Natural killer cell treated with Interleukin-12 subunit alpha and Interleukin-12 subunit beta and Interleukin-15 and Interleukin-18, amount 100 ng/mL, for 72 hours (primary cell): ENCODE measurements at places on chromosomes 5 and 9. TPM values are rescaled to one million over a fixed set of nuclear protein-coding genes. Genes with fewer than 3 reads are reported as not detected.
A peak's percentile ranks its signal among the peaks of the same experiment; 100 is the strongest.

GRCh38 chr9:69143291-69143690, 30.8 kb upstream of the TJP2 start:
- H3K27me3 ChIP-seq: no peaks in the 10 kb centered on the region
- no peaks in the 10 kb centered on the region for H3K4me1 ChIP-seq
- DNase-seq: no peak

GRCh38 chr9:86594724-86595123, 240.5 kb upstream of the TUT7 start:
- peaks cover 2% of the 10 kb centered on the region for H3K27me3 ChIP-seq
- no peak overlapping the region for H3K27ac ChIP-seq
- no peaks in the 10 kb centered on the region for H3K4me1 ChIP-seq
- H3K4me3 ChIP-seq: no peak overlapping the region

PCDHB2 gene
- total RNA-seq: not detected

DNA sequence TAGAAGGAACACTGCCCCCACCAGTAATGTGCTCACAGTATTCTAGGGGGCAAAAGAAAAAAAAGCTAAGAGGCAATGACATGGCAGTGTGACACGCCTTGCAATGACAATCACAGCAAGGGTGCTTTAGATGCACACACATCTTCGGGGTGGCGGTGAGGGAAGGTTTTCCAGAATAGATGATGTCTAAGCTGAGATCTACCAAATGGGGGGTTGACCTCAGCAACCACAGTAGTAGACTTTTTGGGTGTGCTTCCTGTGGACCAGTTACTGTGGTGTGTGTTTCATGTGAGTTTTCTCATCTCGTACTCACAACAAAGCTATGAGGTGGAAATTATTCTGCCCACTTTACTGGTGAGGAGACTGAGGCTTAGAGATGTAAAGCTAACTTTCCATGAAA, 10.2 kb upstream of the IL12B start:
- H3K4me1 ChIP-seq: peaks cover 67% of the 10 kb centered on the region
- peak; percentile 75 for DNase-seq

DNA sequence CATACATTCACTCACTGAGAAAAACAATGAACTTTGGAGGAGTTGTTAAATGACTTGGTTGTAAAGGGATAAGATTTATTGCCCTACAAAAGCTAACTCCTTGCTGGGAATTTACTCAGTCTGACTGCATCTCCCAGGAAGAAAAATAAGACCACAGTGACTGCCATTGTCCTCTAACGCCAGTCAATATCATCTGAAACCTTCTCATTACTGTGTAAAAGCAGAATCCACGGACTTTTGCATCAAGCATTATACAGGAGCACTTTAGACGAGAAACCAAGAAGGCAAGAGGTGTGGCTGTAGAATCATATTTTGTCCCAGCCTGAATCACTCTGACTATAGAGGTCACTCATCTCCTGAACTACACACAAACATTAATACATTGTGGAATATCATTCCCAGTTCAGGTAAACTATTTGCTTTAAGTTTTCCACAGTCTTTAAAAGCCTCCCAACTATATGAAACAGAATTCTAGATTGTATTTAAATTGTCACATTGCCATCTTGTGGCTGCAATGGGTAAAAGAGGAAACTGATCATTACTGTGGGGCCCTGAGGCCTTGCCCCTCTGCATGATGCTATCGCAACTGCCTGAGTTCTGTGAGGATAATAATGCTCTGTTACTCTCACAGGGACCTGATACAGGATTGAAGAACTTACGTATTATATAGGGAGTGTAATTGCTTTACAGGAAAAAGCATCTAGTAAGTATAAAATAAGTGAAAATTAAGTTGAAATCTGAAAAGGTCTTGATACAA, 142.9 kb downstream of the SLCO4C1 start:
- peak overlapping the region; percentile 49 for H3K4me3 ChIP-seq
- no peaks in the 10 kb centered on the region for H3K36me3 ChIP-seq
- DNase-seq: no peak

DNA sequence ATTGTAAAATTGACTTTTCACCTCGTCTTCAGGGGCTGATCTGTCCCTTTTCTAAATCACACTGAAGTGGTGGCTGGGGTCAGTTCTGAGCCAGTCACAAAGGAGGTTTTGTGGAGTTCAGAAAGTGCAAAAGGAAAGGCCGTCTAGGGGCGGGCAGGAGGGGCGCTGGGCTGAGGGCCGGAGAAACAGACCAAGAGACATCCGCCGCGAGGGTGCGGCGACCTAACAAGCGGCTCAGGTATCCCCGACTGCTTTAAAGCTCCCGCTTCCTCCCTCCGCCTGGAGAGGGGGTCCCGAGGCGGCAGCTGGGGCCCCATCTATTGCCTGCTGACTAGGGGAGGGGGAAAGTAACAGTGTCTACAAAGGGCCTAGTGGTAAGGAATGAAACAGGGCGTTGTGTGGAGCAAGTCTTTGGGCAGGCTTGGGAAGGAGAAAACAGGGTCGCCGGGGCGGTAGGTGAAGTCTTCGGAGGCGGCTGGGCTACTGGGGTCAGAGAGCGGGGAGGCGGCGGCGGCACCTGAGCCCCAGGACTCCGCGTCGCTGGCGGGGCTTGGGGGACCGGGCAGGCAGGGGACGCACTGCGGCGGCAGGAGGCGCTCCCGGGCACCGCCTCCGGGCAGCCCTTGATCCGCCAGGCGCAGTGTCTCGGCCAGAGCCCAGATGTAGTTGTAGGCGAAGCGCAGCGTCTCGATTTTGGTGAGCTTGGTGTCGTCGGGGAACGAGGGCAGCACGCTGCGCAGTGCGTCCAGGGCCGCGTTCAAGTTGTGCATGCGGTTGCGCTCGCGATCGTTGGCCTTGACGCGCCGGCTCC, 950 bp downstream of the NEUROG1 start:
- H3K27ac ChIP-seq: no peak overlapping the region
- H3K4me1 ChIP-seq: no peaks in the 10 kb centered on the region
- DNase-seq: no peak
- peaks cover 70% of the 10 kb centered on the region for H3K27me3 ChIP-seq
- H3K36me3 ChIP-seq: no peaks in the 10 kb centered on the region
- H3K4me3 ChIP-seq: peak overlapping the region; percentile 22

ZNF346 gene
- total RNA-seq: 46.9 TPM

UBE2B gene
- 62.6 TPM for total RNA-seq

DNA sequence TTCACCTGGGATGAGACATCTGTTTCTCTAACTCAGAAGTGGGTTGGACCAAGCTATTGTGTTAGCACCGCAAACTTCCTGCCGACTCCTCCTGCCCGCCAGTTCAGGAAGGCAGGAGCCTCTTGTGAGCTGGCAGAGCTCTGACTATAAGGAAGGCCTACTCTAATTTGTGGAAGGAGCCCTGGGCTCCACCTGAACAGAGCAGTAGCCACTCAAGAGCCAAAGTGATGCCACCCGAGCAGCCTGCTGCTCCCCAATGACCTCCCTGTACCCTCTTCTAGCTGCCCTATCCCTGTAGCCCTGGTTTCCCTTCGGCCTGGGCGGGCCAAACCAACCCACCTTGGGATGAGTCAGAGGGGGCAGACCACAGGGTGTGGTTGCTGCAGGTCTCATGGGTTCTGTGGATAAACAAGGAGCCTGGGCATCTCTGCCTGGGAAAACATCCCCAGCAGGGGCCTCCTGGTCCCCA, 81.6 kb downstream of the PSD2 start:
- no peak overlapping the region for H3K4me3 ChIP-seq
- DNase-seq: no peak
- no peak overlapping the region for H3K27ac ChIP-seq
- peaks cover 6% of the 10 kb centered on the region for H3K27me3 ChIP-seq
- H3K36me3 ChIP-seq: no peaks in the 10 kb centered on the region

DNA sequence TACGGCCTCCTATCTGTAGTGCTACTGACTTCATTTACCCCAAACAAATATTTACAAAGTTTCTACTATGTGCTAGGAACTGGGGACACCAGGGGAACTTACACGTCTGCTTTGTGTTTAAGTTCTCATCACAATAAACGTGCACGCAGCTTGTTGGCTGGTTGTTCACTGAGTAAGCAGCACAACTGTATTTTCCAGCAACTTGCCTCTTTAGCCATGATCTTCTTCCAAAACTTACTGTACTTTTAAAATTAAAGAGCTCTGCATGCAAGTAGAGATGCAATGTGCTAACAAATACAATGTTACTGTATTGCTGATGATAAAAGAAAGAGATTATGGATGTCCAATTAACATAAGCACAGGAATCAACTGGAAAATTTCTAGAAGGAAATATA, 62.8 kb downstream of the RAPGEF1 start:
- H3K4me1 ChIP-seq: peaks cover 74% of the 10 kb centered on the region
- H3K4me3 ChIP-seq: peak overlapping the region; percentile 81
- no peaks in the 10 kb centered on the region for H3K27me3 ChIP-seq
- peak overlapping the region; percentile 95 for H3K27ac ChIP-seq

HSD17B3 gene
- total RNA-seq: not detected

DNA sequence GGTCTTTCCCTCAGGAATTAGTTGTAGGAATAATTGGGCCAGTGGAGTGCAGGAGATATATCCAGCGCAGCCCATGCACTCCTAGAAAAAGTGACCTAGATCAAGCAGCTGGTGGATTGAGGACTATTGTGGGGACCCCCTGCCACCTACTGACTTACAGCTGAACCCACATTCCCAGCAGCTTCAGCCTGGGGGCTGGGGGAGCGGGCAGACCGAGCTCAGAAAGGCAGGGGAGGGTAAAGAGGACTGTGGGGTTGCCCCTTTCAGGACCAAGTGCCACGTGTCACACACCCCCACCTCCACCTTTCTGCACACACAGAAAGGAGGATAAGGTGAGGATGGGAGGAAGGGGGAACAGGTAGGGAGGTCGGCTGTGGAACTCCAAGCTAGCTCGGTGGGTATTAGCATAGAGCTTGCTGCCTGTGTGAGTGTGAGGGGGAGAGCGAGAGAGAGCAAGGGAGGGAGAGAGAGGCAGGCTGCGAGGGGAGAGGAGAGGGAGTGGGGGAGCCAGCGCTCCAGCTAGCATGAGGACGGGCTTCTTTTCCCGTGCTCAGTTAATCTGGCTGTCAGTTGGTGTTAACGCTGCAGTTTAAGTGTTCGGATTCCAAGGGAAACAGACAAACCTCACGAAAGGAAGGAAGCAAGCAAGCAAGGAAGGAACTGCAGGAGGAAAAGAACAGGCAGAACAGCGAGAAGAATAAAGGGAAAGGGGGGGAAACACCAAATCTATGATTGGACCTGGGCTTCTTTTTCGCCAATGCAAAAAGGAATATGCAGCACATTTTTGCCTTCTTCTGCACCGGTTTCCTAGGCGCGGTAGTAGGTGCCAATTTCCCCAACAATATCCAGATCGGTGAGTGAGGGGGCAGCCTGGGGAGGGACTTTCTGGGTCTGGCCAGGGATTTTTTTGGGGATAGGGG, at the start of gene GRIA1:
Gene GRIA1, plus strand, starts transcription at position 553 of the 920 bp plus-strand sequence.
- no peaks in the 10 kb centered on the region for H3K36me3 ChIP-seq
- DNase-seq: no peak
- H3K27ac ChIP-seq: no peak within 1 kb of the TSS

DNA sequence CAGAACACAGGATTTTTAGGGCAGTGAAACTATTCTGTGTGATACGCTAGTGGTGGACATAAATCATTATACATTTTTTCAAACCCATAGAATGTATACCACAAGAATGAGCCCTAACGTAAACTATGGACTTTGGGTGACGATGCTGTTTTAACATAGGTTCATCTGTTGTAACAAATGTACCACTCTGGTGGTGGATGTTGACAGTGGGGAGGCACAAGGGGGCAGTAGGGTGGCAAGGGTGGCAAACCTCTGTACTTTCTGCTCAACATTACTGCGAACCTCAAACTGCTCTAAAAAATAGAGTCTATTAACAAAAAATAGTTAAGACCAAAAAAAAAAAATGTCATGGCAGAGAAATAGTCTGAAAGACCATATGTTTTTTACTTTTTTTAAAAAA, 9.1 kb upstream of the MVB12B start:
- no peak overlapping the region for H3K4me3 ChIP-seq
- H3K4me1 ChIP-seq: no peaks in the 10 kb centered on the region
- no peak for DNase-seq
- no peaks in the 10 kb centered on the region for H3K36me3 ChIP-seq

GRCh38 chr9:101034222-101034621, 5.7 kb downstream of the PLPPR1 start:
- DNase-seq: no peak
- H3K27ac ChIP-seq: no peak overlapping the region
- peaks cover 10% of the 10 kb centered on the region for H3K27me3 ChIP-seq
- no peaks in the 10 kb centered on the region for H3K36me3 ChIP-seq

- H3K27ac ChIP-seq: no peak overlapping the region
- H3K4me3 ChIP-seq: no peak overlapping the region
- no peaks in the 10 kb centered on the region for H3K36me3 ChIP-seq
These were observed 115.6 kb downstream of the PDE8B start for GRCh38 chr5:77325921-77326541.

GRCh38 chr5:39420482-39421145, 4.2 kb downstream of the DAB2 start:
- peak overlapping the region; percentile 54 for H3K27ac ChIP-seq
- DNase-seq: no peak
- H3K4me1 ChIP-seq: peaks cover 19% of the 10 kb centered on the region
- no peaks in the 10 kb centered on the region for H3K36me3 ChIP-seq
- H3K27me3 ChIP-seq: no peaks in the 10 kb centered on the region

DNA sequence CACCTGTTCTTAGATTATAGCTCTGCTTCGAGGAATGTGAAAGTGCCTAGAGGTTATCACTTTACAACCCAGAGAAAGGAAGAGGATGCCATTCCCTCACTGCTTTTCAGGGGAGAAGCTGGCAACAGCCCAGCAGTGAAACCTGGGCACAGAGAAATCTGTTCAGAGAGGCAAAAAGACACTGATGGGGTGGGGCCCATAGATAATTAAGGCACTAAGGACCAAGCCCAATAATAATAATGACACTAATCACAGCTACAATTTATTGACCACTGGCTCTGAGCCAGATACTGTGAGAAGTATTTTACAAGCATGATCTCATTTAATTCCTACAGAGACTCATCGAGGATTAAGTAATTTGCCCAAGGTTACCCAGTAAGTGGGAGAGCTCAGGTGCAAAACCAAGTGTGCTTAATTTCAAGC, 168.3 kb downstream of the PIK3R1 start:
- peaks cover 60% of the 10 kb centered on the region for H3K4me1 ChIP-seq
- H3K27me3 ChIP-seq: no peaks in the 10 kb centered on the region
- H3K27ac ChIP-seq: peak overlapping the region; percentile 99
- H3K4me3 ChIP-seq: no peak overlapping the region
- no peak for DNase-seq

- H3K4me3 ChIP-seq: no peak overlapping the region
- H3K36me3 ChIP-seq: no peaks in the 10 kb centered on the region
- no peaks in the 10 kb centered on the region for H3K27me3 ChIP-seq
- DNase-seq: no peak
These were observed 61.3 kb upstream of the ELL2 start for GRCh38 chr5:96022971-96023370.

PHF24 gene
- total RNA-seq: not detected
